T-helper 9 cell (primary cell): ENCODE measurements at places on chromosomes 7 and 10.

DNA sequence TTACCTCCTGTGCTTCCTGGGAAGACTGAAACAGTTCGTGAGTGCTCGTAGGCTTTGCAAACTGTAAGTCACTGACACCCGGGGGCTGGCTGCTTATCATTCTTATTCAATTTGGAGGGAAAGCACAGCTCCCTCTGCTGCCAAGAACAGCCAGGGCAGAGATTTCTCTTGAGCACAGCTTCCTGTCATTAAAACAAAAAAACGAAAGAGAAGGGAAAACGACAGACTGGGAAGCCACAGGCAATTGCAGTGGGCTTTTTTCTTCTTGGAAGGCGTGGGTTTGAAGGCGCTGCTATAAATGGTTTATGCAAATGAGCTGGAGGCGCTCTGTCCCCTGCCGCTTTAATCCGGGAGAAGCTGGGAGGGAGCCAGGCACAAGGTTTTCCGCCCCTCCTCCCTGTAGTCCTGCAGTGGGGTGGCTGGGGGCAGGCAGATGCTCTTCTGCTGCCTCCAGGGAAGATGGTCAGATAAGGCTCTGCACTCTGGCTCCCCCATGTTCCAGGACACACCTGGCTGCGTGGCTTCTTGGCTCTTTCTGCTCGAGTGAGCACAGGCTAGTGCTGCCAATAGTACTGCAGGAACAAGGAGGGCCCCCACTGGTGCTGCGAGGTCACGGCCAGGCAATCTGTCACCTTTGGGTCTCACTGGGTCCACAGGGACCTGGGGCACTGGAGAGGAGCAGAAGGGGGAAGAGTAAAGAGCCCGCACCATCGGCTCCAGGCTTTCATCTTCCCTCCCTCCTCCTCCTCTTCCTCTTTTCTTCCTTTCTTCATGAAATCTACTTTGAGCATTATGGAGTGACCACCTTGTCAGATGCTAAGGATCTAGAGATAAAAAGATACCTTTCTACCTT lies 49.5 kb downstream of the NEURL1 start:
- DNase-seq, result no peak

DNA sequence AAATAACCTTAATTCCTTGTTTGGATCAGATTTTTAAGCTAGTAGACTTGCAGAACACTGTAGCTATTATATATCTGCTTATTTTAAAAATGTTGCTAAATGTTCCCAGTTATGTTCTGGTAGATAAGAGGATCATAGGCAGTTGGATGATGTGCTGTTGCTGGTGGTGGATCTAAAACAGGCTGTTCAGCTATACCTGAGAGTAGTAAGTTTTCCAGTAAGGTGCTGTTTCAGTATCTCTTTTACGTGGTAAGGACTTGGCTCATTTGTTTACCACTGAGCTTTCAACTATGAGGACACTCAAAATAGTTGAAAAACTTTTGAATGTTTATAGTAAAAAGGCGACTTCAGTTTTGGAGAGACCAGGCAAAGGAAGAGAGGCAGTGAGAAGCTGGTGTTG lies 180.9 kb downstream of the CDK14 start:
- no peak for DNase-seq

GRCh38 chr10:114547514-114547913 lies 110.6 kb downstream of the ABLIM1 start:
- no peak for DNase-seq

- peak; percentile 3 for DNase-seq
Observed at GRCh38 chr10:44030132-44030531, 354.8 kb downstream of the CXCL12 start.

DNA sequence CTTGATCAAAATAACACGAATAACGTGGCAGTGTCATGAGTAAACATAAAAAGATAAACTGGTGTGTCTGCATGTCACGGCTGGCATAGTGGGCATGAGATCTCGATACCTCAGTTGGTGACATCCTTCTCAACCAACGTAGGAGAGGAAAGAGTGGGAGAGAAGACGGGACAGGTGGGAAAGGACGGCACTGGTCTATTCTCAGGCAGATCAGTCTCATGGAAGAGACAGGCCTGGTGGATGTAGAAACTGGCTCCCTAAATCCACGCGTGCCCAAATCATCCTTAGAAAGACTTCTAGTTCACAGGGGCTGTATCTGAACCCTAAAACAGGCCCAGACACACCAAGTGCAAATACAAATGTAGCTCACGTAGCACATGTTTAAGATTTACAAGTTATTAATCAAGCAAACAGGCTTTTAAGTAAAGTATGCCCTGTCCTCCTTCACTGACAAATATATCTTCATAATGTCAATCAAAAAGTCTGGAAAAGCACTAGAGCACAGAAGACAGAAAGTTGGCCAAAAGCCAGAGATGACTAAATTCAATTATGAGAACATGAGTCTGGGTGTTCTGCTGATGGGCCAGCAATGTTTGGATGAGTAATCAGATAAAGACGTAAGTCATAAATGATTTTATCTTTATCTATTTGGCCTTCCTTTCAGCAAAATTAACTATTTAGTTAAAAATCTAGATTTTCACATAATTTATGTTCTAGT lies 56.3 kb downstream of the SFMBT2 start:
- DNase-seq, result no peak

DNA sequence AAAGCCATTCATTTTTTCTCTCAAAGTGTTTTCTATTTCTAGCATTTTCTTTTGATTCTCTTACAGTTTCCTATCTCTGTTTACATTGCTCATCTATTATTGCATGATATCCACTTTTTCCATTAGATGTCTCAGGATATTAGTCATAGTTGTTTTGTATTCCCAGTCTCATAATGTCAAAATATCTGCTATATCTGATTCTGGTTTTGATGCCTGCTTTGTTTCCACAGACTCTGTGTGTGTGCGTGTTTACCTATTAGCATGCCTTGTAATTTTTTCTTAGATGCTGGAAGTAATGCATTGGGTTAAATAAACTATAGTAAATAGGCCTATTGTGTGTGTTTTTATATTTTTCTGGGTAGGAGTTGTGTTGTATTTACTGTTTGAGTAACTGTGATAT lies 1126.3 kb downstream of the SORCS1 start:
- no peak for DNase-seq
